ENCODE measurements at places on chromosomes 12 and 14.
A peak's percentile ranks its signal among the peaks of the same experiment; 100 is the strongest.

GRCh38 chr12:75505706-75506312 is 5.6 kb downstream of the KRR1 start:
- no peak for DNase-seq

DNA sequence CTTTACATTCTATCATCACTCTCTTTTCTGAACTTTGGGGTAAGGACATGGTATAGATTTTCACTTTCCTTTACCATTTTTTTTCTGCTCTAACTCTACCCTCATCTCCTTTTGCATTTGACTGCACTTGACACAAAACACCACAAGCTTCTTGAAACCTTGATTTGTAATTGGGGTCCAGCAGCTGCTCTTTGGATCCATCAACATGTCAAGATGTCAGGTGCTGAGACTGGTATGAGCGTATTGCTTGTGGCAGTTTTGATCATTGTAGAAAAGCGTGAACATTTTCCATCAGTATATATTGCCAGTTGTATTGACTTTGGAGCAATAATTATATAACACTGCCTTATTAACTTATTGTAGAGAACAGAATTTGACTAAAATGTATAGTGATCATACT is 838.6 kb downstream of the TRHDE start:
- no peak for DNase-seq

DNA sequence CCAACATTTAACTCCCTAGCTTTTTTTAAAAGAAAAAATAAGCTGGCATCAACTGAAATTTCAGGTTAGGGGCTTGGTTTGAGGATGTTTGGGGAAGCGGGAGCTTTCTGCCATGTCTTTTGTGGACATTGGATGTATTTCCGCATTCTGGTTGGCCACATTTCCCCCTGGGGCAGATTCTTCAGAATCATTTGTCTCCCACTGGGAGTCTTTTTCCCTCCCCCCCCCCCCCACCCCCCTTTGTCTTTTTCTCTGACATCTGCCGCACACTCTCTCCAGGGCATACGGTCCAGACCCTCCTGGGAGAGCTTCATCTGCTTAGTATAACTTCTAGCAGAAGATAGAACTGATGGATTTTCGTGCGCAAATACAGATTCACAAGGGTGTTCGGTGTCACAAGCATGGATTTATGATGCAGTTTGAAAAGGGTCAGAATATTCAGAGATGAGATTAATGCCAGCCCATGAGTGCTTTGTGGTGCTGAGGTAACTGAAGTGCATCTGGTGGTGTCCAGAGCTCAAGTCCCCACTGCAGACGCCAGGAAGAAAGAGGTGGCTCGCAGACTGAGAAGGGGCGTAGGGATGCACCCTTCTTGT is 40.2 kb downstream of the ETV6 start:
- DNase-seq, result peak; percentile 41

DNA sequence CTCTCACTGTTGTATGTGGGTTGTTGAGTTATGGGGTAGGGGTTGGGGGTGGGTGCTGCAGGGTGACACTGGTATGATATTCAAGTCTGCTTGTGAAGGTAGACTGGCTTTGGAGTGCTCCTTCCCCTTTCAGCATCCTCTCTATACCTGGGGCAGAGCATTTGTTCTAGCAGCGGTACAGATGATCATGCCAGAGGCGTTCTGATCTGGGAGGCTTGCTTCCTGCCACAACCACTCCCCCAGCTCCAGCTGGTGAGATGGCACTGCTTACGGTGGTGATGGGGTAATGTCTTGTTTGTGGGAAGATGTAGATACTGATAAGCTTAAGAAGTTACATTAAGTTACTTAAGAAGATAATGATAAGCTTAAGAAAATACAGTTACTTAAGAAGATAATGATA is 131.8 kb downstream of the ERC1 start:
- DNase-seq, result no peak

GRCh38 chr14:70555890-70556289 is 21.1 kb upstream of the ADAM20 start:
- no peak for DNase-seq

GRCh38 chr12:105235281-105235731 is 668 bp downstream of the APPL2 start:
- no peak for DNase-seq

GRCh38 chr14:104420990-104421389 is 158.6 kb upstream of the C14orf180 start:
- DNase-seq, result no peak

DNA sequence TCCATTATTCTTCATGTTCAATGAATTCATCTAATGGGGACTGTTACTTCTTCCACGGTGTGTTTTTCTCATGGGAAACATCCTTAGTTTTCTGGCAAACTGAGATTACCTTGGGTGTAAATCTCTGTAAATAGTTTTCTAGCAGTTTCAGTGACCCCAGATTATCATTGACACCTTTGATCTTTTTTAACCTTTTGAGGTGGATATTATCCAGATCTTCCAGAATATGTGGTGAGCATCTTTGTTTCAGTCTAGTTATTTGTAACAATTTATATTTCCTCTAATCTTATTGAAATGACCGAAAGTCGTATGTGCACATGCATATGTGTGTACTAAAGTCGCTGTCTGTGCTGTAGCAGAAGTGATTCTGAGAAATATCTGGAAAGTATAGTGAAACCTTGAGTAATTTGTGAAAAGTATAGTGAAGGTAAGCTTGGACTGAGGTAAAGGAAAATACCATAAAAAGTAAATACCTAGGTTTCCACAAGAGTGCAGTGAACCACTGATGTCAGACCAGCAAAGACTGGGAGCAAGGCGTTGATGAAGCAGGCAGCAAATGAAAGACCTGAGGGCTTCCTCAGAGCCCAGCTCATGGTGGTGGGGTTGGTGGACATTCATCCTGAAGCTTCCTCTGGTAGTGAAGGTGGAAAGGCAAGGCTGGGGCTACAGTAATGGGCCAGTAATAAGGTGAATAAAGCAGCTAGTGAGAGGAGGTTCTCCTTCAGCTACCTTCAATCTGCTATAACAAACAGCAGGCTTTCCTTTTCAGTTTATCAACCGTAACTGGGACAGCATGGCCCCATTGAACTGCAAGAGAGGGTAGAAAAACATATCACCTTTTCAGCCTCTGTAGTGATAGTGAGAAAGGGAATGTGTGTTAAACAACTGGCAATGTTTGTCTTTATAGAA is 480.2 kb upstream of the FBXO33 start:
- DNase-seq, result no peak

DNA sequence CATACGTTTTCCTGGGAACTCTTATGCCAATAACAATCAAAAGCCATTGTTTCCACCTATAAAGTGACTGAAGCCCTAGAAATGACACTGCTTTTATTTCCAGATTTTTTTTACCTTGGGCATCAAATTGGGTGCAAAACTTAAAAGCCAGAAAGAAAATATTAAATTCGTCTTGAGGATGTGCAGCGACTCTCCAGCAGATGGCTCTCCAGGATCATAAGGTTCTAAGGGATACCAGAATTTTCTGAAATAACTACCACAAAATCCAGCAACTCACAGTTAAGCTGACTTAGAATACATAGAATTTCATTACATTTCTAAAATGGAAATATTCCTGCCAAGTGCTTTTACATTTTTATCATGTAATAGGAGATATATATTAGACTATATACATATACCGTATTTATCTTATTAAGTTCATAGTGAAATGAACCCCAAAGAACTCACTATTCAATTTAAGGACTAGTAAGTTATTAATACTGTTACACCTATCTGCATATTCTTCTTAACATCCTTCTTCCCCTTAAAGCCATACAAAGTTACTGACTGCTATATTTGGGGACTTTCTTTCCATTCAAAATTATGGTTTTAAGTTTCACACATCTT is 44.0 kb downstream of the ARMH4 start:
- DNase-seq, result peak; percentile 54

GRCh38 chr14:52266782-52267181 is 716 bp upstream of the PTGDR start:
- no peak for DNase-seq

DNA sequence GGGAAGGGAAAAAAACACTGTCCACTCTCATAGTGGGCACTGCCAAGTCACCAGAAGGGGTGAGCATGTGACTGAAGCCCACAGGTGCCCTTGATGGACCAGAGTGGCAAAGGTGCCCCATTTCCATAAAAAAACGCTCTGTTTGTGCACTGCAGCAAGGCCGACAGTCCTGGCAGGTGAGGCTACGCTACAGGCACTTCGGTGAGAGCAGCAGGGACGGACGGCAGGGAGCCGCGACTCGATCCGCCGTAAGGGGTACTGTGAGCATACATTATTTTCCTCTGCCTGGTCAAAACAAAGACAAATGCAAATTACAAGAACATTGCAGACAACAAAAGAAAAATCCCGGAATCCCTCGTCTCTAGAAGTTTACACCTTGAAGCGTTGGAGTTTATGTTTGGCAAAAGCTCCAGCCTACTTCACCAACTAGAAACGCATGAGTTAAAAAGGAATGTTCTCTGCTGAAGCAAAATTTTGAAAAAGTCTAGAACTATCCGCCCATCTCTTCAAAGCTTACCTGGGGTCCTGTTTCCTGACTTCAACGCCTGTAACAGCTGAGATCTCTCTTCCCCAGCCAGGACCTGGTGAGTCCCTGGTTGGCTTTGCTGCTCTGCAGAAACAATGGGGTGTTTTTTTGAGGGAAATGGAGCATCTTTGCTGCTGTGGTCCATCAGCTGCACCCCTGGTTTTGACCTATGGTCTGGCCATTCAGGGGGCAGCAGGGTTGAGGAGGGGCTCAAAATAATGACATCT is 52.9 kb upstream of the RFLNA start:
- no peak for DNase-seq

DNA sequence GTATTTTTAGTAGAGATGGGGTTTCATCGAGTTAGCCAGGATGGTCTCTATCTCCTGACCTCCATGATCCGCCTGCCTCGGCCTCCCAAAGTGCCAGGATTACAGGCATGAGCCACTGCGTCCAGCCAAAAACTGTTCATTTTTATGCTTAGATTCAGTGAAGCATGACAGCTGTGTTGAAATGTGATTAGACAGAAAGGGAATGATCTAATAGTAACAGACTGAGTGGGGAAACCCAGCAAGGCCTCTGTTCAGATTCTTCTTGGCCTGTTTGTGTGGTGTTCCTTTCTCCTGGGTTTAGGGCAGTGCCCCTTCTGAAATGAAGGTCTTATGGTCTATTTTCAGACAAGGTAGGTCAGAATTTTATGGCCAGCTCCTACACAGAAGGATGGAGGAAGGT is 11.8 kb upstream of the ABCD4 start:
- no peak for DNase-seq

DNA sequence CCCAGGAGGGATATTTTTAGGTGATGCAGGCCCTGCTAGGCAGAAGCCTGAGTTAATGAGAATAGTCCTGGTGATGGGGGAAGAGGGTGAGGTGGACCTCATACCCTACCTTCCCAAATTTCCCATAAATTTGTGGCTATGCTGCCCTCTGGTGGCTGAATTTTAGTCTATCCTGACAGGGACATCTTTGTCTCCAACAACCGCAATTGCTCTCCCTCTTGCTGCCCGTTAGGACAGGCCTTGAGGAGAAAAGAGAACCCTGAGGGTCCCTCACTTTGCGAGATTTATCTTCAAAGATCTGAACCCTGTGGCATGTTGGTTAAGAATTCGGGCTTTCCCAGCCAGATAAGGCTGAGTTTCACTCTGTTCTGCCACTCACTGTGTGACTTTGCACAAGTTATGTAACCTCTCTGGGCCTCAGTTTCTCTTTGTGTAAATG is 9.8 kb upstream of the ZNF385A start:
- peak; percentile 60 for DNase-seq

DNA sequence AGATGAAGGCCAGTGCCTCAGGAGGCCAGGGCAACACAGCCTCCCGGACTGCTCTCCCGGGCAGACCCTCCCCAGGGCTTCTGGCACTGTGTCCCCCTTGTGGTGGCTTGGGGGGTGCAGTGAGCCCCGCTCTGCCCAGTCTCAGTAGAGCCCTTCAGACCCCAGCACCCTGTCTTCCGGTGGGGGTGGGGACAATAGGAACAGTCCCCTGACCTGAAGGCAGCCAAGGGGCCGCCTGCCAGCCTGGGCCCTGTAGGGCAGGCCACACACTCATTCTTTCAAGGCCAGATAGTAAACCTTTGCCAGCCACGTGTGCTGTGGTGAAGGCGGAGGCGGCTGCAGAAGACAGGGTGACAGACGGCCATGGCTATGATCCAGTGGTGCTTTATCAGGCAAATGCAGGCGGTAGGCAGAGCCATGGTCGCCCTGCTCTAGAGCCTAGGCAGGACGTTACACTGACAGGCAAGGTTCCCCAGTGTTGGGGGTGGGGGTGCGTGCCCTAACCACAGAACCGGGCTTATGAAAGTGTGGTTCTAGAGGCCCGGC is 15.0 kb downstream of the ZFYVE21 start:
- DNase-seq, result no peak

- no peak for DNase-seq
These were observed 1.5 kb upstream of the LGALS3 start for GRCh38 chr14:55127460-55127951.

- DNase-seq, result no peak
These were observed 14.7 kb downstream of the SERPINA1 start for GRCh38 chr14:94373708-94374107.

GRCh38 chr14:54675236-54676128 is 108.6 kb downstream of the SAMD4A start:
- no peak for DNase-seq

GRCh38 chr12:101407049-101407435 is 530 bp downstream of the ARL1 start:
- no peak for DNase-seq

DNA sequence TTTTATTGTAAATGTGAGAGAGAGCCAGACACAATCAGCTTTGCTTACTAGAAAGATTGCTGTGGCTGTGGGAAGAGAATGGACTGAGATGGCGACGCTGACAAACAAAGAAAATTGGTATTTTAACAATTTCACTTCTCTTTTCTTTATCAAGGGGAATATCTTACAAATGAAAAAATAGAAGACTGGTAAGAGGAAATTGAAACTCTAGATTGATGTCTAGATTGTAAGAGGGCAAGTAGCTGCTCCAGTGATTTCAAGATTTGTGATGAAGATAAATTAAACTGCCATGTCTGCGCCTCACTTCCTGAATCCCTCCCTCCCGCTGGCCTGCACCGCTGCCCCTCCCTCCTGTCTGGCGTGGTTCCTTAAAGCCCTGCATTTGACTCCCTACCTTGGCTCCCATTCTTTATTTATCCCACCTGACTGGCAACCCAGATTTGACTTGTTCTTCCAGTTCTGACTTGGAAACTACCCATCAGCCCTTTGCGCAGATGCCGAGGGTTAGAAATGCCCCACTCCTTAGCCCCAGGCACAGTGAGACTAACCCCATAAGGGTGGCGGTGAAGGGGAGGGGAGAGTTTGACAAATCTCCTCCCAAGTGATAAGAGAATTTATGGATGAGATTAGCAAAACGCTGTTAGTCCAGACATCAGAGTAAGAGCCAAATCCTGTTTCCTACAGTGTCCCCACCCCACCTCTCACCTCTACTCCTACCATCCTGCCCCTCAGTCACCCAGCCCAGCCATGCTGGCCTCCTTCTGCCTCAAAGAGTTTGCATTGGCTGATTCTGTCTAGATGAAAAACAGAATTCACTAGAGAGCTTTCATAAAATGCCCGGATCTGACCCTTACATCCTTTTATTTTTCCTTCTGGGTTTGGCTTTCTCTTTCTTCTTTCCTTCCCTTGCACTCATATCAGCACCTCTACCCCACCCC is 125.3 kb upstream of the ATF7IP start:
- DNase-seq, result no peak

Measured in NCI-H1436 (cell line).